ENCODE measurements at places on chromosomes 3 and 15.
A peak's percentile ranks its signal among the peaks of the same experiment; 100 is the strongest.

GRCh38 chr15:65388306-65389080 lies 10.7 kb upstream of the IGDCC3 start:
- DNase-seq: no peak

GRCh38 chr15:25936004-25936403 lies 72.9 kb upstream of the ATP10A start:
- no peak for DNase-seq

GRCh38 chr15:76340198-76340802 lies 3.7 kb downstream of the ISL2 start:
- DNase-seq: no peak

- no peak for DNase-seq
These were observed 78.3 kb downstream of the SMAD6 start for GRCh38 chr15:66780172-66780972.

DNA sequence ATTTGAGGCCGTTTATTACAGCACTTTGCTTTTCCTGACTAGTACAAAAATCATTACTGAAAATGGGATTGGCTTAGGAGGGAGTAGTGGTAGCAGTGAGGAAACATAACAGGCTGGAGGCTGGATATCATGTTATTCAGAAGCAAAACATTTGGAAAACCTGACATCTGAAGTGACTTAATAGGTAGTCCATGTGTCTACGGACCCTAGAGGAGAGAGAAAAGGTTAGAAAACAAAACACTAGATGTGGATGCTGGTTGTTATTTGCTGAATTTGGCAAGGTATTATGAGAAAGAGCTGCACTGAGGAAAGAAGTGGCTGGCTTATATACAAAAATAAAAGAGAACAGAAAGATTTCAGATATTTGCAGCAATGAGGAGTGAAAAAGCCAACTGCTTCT lies 139.9 kb downstream of the MEX3B start:
- DNase-seq: no peak

- no peak for DNase-seq
These were observed 1271.6 kb downstream of the NSUN3 start for GRCh38 chr3:95334461-95334860.

DNA sequence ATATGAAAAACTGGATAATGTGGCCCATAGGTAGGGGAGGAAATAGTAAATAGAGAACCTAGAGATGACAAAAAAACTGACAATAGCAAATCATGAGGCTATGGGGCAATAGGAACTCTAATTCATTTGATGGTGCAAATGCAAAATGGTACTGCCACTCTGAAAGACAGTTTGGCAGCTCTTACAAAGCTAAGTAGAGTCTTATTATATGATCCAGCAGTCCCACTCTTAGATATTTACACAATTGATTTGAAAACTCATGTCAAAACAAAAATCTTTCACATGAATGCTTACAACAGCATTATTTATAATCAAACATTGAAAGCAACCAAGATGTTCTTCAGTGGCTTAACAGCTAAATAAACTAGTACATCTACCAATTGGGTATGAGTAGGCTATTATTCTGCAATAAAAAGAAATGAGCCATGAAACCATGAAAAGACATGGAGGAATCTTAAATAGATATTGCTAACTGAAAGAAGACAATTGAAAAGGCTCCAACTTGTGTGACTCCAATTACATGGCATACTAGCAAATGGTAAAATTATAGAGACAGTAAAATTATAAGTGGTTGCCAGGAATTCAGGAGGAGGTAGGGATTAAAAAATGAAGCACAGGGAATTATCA lies 321.8 kb upstream of the STAC start:
- no peak for DNase-seq

DNA sequence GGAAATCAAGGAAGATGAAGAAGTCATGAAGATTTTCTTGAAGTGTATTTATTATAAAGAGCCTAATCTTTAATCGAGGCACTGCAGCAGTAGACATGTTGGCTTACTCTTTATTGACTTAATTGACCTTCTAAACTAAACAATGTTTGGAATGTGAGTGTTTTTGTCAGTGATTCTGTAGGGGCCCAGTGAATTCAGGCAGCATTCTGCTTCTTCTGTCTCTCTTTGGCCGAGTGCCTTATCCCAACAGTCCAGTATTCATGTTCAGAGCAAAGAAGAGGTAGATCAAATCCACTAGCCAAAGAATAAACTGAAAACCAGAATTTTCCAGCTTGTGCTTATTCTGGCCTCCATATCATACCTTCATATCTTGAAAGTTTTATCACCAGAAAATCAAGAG lies 55.7 kb downstream of the RLBP1 start:
- DNase-seq: no peak

DNA sequence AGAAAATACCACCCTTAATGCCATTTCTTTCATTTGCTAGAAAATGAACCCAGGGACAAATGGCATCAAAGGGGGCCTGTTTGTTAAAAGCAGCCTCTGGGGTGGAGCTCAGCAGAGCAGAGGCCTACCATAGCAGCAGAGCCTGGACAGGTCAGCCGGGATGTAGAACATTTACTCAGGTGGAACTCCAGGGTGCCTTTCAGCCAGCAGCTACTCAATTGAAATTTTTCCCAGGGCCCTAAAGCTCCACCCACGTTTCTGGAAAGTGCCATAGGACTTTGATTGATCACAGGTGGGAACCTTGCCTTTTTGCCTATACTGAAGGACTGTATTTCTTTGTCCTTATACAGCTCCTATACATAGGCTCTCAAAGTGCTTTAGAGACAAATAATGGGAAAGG lies 74.5 kb upstream of the C15orf61 start:
- no peak for DNase-seq

GRCh38 chr3:77053795-77054194 lies 13.9 kb downstream of the ROBO2 start:
- DNase-seq: no peak

DNA sequence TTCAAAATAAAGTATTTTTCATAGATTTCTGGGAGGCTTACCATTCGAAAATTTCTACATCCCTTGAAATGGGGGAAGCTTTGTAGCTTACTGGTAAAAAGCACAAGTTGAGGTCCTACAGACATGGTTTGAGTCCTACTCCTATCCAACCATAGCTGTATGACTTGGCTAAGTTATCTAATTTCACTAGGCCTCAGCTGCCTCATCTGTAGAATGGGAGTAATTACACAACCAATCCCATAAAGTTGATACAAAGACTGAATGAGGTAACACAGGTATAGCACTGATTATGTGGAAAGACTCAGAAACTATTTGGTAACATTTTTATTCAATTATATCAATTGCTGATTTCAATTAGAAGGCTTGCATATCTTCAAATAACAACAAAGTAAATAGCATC lies 157.4 kb downstream of the PLD1 start:
- no peak for DNase-seq

DNA sequence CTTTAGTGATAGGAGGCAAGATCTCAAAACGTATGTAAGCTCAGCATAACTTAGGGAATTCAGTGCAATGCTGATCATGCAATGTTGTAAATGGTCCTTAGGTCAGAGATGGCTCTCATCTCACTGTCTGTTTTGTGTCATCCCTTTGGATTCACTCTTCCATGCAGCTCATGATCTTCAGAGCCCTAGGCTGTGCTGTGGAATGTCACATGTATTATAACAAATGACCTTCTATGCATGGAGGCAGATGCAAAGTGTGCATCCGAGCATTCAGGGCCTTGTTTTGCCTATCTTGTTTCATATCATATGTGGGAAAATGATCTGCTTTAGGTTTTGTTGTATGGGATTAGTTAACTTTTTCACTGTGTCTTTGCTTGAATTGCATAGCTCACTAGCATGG lies 40.5 kb upstream of the PDZRN3 start:
- DNase-seq: no peak

GRCh38 chr15:61840090-61840489 lies 220.2 kb downstream of the VPS13C start:
- DNase-seq: no peak

- no peak for DNase-seq
These were observed 44.6 kb downstream of the TFDP2 start for GRCh38 chr3:142104763-142105162.

DNA sequence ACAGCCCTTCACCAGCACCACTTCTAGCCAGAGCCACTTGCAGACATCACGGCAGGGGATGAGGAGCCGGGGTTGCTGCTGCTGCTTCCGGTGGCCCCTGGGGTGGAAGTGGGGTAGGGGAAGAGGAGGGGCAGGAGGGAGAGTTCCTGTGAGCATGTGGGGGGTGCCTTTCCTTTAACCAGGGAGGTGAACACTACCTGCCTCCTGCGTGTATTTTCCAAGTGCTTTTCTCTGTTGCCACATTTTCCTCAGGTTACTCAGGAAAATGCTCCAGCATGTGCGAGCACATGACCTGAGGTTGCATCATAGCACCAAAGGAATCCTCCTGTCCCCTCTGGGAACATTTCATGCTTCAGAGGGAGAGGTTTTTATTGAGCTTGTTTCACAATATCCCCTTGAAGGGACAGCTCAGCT lies 12.2 kb upstream of the SACM1L start:
- DNase-seq: no peak

GRCh38 chr3:125192190-125193035 lies 20.1 kb downstream of the SLC12A8 start:
- no peak for DNase-seq

DNA sequence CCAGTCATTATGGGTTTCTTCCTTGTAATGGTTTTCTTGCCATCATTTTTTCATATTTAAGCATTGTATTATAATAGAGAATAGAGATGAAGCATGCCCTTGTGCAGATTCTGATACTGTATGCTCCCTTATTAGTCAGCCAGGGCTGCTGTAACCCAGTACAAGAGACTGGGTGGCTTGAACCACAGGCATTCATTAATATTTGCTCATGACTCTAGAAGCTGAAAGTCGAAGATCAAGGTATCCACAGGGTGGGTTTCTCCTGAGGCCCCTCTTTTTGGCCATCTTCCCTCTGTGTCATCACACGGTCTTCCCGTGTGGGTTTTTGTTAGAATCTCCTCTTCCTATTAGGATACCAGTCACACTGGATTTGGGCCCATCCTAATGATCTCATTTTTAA lies 74.5 kb downstream of the FOXP1 start:
- DNase-seq: no peak

DNA sequence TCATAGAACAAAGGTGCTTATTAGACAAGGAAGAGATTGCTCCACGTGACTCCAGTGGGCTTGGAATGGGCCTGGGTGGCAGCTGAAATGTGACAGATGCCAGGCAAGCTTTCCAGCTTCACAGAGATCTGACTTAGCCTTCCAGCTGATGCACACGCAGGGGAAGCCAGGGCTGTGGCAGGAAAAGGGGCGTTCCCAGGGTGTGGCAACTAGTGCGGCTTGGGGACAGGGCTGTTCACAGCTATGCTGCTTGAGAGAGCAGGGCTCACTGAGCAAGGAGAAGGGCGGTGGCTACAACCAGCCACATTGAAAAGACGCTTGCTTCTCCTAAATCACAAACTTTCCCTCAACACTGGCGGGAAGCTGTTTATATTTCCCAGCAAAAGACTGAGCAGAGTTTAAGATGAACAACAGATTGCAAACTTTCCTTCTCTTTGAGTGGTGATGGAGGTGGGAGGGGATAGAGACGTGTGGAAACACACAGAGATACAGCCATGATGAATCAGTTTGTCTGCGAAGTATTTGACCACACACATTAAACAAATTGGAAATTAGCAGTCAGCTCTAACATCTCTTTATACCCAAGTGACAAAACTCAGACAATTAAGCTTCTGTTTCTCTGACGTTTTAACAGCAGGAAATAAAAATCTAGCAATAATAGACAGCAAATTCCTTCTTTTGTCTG lies 127.5 kb downstream of the BDH1 start:
- DNase-seq: peak; percentile 24

- DNase-seq: no peak
These were observed 200.6 kb upstream of the ATP11B start for GRCh38 chr3:182592747-182593146.

- no peak for DNase-seq
These were observed 7.2 kb downstream of the POLR2H start for GRCh38 chr3:184368586-184369183.

DNA sequence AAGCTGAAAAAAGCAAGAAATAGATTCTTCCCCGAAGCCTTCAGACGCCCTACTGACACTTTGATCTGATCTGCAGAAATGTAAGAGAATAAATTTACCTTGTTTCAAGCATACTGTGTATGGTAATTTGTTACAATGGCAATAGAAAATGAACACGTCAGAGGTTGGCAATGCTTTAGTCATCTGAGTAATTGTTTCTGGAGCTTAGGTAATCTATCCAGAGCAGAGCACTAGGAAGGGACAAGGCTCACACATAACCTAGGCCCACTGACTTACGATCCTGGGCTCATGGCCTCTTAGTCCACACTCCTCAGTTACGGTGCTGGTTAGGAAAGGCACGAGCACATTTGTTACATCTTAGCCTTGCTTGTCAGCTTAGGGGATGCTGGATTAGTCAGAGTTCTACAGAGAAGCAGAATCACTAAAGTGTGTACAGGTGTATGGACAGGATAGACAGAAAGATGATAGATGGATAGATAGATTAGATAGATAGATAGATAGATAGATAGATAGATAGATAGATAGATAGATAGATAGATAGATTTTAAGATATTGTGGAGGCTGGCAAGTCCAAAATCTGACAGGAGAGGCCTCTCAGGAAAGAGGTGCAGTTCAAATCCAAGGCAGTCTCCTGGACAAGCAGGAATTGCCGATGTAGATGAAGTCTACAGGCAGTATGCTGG lies 46.8 kb upstream of the TBC1D23 start:
- DNase-seq: no peak

DNA sequence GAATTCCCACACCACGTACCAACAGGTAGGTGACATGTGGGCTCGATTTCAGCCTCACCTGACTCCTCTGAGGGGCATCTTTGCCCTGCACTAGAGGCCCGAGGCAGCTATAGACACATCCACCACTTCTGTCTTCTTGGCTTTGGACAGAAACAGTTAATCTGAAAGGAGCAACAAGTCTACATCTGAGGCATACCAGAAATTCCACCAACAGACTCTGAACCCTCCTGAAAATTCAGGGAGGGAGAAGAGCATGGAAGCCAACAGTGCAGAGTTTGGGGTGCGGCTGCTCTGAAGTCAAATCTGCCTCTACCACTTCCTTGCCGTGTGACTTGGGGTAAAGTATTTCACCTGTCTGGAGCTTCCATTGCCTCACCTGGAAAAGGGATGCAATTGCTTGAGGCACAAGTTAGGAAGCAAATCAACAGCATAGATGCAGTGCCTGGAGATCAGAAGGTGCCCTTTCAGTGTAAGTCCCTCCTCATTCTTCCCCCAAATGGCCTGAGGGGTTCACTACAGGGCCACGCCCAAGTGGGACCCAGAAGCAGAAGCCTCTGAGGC lies 119.8 kb downstream of the SHQ1 start:
- no peak for DNase-seq

GRCh38 chr3:38755130-38755529 lies 60.9 kb downstream of the SCN10A start:
- DNase-seq: no peak

- no peak for DNase-seq
These were observed 47.0 kb upstream of the RBP1 start for GRCh38 chr3:139586420-139587017.

- peak; percentile 48 for DNase-seq
These were observed 5.3 kb upstream of the BCL6 start for GRCh38 chr3:187750513-187751123.

All from mucosa of gallbladder (tissue), 1 donor.